Stimulated activated CD4-positive, alpha-beta T cell treated with anti-CD3 and anti-CD28 coated beads, TNF-alpha, amount 100 ng/mL, for 48 hours (primary cell): ENCODE measurements at places on chromosomes 12 and 14.

GRCh38 chr14:68215629-68216028 lies 396.1 kb downstream of the RAD51B start:
- no peak for DNase-seq

- no peak for DNase-seq
Measured at GRCh38 chr12:64531665-64532334, 78.5 kb upstream of the RASSF3 start.

DNA sequence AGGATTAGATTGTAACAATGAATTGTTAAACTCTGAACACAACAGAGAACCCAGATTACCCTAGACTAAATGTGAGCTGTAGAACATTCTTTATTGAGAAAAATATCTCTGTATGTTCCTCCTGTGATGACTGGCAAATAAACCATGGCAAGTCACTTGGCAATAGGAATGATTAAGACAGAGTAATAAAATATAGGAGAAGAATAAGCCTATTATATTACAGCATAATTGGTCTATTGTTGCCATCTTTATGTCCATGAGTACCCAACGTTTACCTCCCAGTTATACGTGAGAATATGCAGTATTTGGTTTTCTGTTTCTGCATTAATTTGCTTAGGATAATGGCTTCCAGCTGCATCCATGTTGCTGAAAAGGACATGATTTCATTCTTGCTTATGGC lies 211.2 kb upstream of the AVPR1A start:
- no peak for DNase-seq

- DNase-seq, result no peak
Measured at GRCh38 chr12:28340261-28341045, 150.2 kb downstream of the CCDC91 start.

DNA sequence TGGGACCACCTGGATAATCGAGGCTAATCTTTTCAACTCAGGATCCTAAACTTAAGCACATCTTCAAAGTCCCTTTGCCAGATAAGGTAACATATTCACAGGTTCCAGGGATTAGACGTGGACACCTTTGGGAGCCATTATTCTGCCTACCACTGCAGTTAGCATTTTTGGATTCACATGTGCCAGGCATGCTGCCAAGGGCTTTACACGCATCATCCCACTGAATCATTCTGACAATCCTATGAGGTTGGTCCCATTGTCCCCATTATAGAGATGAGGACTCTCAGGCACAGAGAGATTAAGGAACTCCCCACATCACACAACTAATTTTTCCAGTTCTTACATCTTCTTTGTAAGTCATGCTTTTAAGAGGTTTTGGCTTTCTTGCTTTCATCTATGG lies 34.5 kb downstream of the RTN1 start:
- no peak for DNase-seq

- DNase-seq, result no peak
Measured at GRCh38 chr14:30849354-30849753, 25.0 kb upstream of the COCH start.

DNA sequence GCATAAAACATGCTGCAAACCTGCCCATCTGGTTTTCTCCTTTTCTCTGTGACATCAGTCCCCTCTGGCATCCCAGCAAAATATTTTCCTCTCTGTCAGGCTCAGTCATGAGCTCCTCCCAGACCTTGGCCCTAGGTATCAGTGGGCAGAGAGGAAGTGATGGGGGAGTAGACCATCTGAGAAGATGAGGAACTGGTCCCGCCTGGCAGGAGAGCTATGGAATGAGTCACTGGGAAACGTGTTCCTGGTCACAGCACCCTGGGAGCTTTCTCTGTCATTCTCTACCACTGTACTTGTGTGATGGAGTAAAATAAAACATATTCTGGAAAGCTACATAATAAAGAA lies 5.0 kb upstream of the SRSF9 start:
- no peak for DNase-seq

GRCh38 chr12:109423392-109423791 lies 53.7 kb downstream of the KCTD10 start:
- DNase-seq, result no peak

DNA sequence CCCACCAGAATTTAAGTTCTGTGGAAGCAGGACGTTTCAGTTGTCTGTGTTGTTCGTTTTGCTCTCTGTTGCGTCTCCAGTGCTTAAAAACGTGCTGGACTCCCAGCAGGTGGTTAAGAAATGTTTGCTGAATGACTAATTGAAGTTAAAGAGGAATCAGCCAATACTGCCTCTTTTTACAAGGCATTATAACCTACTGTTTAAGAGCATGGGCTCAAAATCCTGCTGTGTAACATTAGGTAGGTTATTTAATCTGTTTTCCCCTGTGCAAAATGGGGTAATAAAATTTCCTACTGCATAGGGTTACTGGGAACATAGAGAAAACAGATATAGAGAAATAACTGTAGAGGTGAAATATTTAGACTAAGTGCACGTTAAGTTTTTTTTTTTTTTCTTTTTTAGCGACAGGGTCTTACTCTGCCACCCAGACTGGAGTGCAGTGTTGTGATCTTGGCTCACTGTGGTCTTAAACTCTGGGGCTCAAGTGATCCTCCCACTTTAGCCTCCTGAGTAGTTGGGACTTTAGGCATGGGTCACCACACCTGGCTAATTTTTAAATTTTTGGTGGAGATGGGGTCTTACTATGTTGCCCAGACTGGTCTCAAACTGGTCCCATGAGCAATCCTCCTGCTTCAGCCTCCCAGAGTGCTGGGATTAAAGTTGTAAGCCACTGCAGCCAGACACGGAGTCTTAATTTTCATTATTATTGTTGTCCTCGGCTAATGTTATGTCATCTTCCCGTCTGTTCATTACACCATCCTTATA lies 139.4 kb upstream of the PRICKLE1 start:
- no peak for DNase-seq

DNA sequence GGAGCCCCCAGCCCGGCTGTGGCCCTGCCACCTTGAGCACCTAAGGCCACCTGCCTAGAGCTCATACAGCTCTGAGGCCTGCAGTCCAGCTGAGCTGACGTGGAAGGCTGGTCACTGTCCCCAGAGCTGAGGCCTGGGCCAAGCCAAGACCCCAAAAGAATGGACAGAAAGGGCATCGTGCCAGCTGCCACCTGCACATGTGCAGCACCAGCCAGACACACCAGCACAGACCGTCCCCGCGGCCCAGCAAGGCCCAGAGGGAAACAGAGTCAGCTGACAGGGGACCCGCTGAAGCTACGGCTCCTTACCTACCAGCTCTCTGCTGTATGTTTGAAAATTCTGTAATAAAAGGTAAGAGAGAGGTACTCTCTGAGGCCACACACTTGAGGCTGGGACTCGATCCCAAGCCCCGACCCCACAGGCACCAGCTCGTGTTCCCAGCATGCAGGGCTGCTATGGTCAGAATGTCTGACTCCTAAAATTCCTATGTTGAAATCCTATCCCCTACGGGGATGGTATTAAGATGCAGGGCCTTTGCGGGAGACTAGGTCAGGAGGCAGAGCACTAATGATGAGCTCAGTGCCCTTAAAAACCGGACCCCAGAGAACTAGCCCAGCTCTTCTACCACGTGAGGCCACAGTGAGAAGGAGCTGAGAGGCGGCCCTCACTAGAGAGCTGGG lies 25.4 kb downstream of the BRF1 start:
- DNase-seq, result no peak

DNA sequence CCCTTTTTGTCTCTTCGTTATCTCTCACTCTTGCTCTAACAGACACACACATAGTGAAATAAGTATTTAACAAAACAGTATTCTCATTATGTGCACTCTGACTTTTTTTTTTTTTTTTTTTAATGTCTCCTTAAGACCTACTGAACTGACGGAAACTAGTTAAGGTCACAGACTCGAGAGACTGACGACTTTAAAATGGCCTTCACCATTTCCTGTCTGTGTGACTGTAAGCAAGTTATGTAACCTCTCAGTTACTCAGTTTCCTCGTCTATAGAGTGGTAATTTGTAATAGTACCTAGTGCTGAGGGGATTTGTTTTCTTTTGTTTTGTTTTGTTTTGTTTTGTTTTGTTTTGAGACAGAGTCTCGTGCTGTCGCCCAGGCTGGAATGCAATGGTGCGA lies 284.8 kb downstream of the FBXL14 start:
- no peak for DNase-seq

DNA sequence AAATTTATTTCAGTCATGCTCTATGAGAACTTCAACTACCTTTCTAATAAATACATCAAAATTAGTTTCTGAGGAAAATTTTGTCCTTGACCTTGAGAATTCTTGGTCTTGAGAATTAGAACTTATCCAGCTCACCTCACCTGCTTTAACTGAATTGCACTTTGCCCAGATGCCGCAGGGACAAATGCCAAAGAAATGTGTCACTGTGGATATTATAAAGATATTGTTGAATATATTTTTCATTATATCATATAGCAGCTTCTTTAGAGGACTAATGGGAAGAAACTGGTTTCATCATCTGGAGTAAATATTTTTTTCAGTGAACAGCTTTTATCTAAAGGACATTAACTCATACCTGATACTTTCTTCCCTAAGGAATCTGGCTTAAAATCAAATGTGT lies 54.1 kb downstream of the LRP6 start:
- DNase-seq, result no peak

DNA sequence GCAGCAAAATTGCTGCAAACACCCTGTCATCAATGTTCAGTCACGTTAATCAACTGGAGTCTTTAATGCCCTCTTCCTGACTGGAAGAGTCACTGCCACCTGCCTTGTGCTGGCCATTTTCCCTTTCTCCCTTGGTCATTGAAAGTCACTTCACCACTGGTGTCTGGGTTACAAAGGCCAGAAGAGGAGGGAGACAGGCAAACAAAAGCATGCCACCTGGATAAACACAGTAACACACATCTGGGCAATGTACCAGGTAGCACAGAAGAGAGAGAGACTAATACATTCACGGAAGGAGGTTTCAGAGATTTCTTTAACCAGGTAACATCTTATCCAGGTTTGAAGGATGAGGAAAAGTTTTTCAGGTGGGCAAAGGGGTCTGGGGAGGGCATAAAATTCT lies 32.7 kb downstream of the GPHB5 start:
- DNase-seq, result no peak

- no peak for DNase-seq
Measured at GRCh38 chr12:127161466-127161865, 1105.5 kb upstream of the TMEM132C start.

- DNase-seq, result no peak
Measured at GRCh38 chr14:93987376-93987775, 9.7 kb upstream of the CCDC197 start.

GRCh38 chr12:55789171-55789570 lies 28.4 kb downstream of the SARNP start:
- DNase-seq, result no peak

- DNase-seq, result no peak
Measured at GRCh38 chr12:111293266-111294009, 75.5 kb downstream of the PHETA1 start.

- peak; percentile 23 for DNase-seq
Measured at GRCh38 chr12:6140651-6141447, 16.4 kb upstream of the VWF start.

- DNase-seq, result no peak
Measured at GRCh38 chr12:95386051-95386450, 87.9 kb upstream of the METAP2 start.

DNA sequence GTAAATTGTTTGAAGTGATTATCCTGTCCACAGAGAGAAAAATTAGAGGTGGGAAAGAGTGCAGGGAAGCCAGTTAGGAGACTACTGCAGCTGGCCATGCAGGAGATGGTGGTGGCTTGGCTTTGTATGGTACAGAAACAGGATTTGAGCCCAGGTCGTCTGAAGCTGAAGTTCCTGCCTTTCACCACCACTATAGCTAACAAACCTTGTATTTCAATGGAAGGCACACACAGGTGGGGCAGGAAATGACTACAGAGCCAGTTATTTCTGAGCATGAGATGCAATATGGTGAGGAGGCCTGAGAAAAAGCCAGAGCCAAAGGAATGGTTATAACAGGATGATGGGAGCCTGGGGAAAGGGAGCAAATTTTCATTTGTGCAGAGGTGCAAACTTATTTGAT lies 103.9 kb downstream of the BTG1 start:
- DNase-seq, result no peak

GRCh38 chr14:92702441-92702918 lies 45.9 kb downstream of the LGMN start:
- DNase-seq, result no peak

- no peak for DNase-seq
Measured at GRCh38 chr14:100498068-100498467, 89.1 kb downstream of the BEGAIN start.

DNA sequence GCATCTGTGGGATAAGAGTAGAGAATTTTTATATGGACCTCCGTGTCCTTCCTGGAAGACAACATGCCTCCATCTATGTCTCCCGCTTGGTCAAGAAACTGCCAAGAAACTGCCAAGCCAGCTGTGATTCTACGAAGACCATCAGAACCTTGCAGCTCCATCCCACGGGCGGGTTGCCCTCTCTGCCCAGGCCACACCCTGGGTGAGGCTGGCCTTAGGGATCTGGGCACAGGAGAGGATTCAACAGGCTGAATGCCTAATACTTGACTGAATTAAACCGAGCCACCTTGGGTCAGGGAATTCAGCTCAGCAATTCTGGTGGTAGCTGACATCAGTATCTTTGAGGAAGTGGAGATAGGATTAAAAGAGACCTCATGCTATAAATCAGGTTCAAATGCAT lies 37.8 kb upstream of the FOS start:
- no peak for DNase-seq

DNA sequence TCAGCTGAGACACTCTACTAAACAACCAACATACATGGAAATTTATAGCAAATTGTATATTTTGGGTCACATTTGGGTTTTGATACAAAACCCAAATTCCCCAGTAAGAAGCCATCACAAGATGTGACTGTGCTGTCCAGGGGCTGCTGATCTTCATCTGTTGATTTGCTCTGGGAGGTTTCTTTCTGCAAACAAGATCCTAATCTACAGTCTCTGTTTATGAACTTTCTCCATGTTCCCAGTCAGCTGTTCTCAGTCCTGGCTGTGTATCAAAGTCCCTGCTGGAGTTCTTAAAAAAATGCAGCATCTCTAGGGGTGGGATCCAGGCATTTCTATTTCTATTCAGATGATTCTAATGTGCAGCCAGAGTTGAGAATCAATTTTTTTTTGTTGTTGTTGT lies 85.1 kb downstream of the ATP23 start:
- no peak for DNase-seq

GRCh38 chr12:55760663-55761062 lies 17.7 kb downstream of the GDF11 start:
- peak; percentile 26 for DNase-seq

DNA sequence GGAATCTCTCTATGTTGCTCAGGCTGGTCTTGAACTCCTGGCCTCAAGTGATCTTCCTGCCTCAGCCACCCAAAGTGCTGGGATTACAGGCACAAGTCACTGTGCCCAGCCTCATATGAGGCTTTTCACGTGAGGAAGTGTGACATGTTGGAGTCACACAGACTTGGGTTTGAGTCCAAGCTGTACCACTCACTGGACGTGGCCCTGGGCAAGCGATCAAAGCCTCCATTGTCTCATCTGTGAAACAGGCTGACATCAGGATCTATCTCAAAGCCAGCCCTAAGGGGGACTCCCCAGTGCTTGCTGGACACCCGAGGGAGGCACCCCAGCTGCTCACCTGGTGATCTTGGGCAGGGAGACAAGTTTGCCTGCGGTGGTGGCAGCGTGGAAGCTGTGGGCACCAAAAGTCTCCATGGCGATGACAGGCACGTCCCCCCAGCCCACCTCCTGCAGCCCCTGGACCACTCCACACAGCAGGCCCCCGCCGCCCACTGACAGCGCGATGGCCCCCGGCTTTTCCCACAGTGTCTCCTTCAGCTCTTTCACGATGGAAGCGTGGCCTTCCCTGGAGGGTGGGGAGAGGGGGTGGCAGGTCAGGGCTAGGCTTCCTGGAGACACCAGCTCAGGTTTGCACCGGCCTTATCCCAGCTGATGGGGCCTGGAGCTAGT lies 6.7 kb downstream of the SDS start:
- DNase-seq, result no peak

- DNase-seq, result no peak
Measured at GRCh38 chr12:47591795-47592194, 114.0 kb downstream of the RPAP3 start.

GRCh38 chr14:86799244-86799647 lies 1193.7 kb downstream of the GALC start:
- DNase-seq, result no peak
